Activated naive CD4-positive, alpha-beta T cell treated with anti-CD3 and anti-CD28 coated beads for 36 hours (primary cell): ENCODE measurements at places on chromosomes 6 and 20. TPM values are rescaled to one million over a fixed set of nuclear protein-coding genes. Genes with fewer than 3 reads are reported as not detected.

Gene RCAN2
- 0.37 TPM for total RNA-seq

GRCh38 chr20:50098259-50098658 lies 14.7 kb downstream of the UBE2V1 start:
- no peak for DNase-seq

GRCh38 chr6:85136310-85136709 lies 313.6 kb upstream of the NT5E start:
- no peak for DNase-seq

Gene TREML4
- total RNA-seq, result not detected

- no peak for DNase-seq
Measured at GRCh38 chr6:145263778-145264211, 471.5 kb downstream of the EPM2A start.
